ENCODE measurements at places on chromosomes 7 and 10. TPM values are rescaled to one million over a fixed set of nuclear protein-coding genes. Genes with fewer than 3 reads are reported as not detected.

The CPA1 gene
- total RNA-seq, result not detected

The DIP2C gene
- 21.8 TPM for total RNA-seq

The SLC26A5 gene
- not detected for total RNA-seq

The SPDYE11 gene
- under 0.01 TPM for total RNA-seq

The MYOZ1 gene
- 0.33 TPM for total RNA-seq

The SEM1 gene
- total RNA-seq, result 43.5 TPM

The CRTAC1 gene
- total RNA-seq, result not detected

The SLC18A3 gene
- total RNA-seq, result not detected

The ITGB8 gene
- 25.0 TPM for total RNA-seq

The ANXA8L1 gene
- 0.44 TPM for total RNA-seq

The COL17A1 gene
- under 0.01 TPM for total RNA-seq

The TLX1 gene
- total RNA-seq, result not detected

The TMEM270 gene
- total RNA-seq, result not detected

The IFIT1 gene
- 42.3 TPM for total RNA-seq

The NEBL gene
- total RNA-seq, result 0.17 TPM

The CDHR3 gene
- total RNA-seq, result 12.9 TPM

The HGF gene
- total RNA-seq, result 80.7 TPM

The CPA2 gene
- not detected for total RNA-seq

The RAB19 gene
- not detected for total RNA-seq

The KEL gene
- total RNA-seq, result not detected

The OPN4 gene
- not detected for total RNA-seq

The NCF1 gene
- total RNA-seq, result not detected

The KCP gene
- total RNA-seq, result 0.66 TPM

The ENKUR gene
- total RNA-seq, result under 0.01 TPM

The ZNF804B gene
- not detected for total RNA-seq

The GAD2 gene
- not detected for total RNA-seq

The PKD2L1 gene
- not detected for total RNA-seq

The COG5 gene
- total RNA-seq, result 43.8 TPM

The CYP2C18 gene
- not detected for total RNA-seq

The ADRB1 gene
- under 0.01 TPM for total RNA-seq

The CLRN3 gene
- not detected for total RNA-seq

The AKR1C3 gene
- 104 TPM for total RNA-seq

The LUC7L2 gene
- 78.9 TPM for total RNA-seq

The LRRC72 gene
- total RNA-seq, result not detected

The JCAD gene
- total RNA-seq, result 2.0 TPM

The AKR1D1 gene
- total RNA-seq, result not detected

The CYP2C9 gene
- total RNA-seq, result not detected

The IFIT2 gene
- 8.7 TPM for total RNA-seq

The DENND2A gene
- 69.6 TPM for total RNA-seq

The DRGX gene
- not detected for total RNA-seq

The PHTF2 gene
- 34.2 TPM for total RNA-seq

The MSMB gene
- not detected for total RNA-seq

The SUFU gene
- total RNA-seq, result 7.4 TPM

The AOAH gene
- not detected for total RNA-seq
